ENCODE measurements at places on chromosomes 12 and 14. TPM values are rescaled to one million over a fixed set of nuclear protein-coding genes. Genes with fewer than 3 reads are reported as not detected.

- no peak for DNase-seq
These were observed 439.0 kb downstream of the NRXN3 start for GRCh38 chr14:78608998-78609787.

DNA sequence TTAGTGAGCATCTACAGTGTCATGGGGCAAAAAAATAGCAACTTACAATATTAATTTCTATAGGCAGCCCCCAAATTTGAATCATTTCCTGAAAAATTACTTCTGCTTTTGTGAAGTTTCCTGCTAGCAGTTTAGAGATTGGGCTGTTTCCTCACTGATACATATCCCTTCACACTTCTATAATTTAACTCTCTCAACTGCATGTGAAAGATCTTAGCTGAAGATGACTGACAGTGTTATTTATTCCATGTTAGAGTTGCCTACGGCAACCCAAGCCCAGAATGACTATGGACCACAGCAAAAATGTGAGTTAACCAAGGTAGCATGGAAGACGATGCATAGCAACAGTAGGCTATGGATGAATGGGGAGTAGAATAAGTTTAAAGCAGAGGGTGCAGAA, at the start of gene KLRG1:
Gene KLRG1 (plus strand): TSS at position 134 of the 400 bp plus-strand sequence. CDS start 90 bp downstream, at position 224.
- no peak for DNase-seq

- DNase-seq: no peak
These were observed 176.7 kb downstream of the PAH start for GRCh38 chr12:102740141-102740955.

DNA sequence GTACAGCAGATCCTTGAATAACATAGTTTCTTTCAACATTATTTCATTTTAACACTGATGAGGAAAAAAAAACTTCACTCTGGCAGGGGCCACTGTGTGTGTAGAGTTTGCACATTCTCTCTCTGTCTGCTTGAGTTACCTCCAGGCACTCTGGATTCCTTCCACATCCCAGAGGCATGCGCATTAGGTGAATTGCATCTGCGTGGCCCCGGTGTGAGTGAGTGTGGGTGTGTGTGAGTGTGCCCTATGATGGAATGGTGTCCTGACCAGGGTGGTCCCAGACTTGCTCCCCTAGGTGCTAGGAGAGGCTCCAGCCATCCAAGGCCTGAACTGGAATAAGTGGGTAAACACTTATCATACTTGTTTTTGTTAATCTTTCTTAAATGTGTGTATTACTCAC, 90.6 kb upstream of the LRIG3 start:
- DNase-seq: no peak

DNA sequence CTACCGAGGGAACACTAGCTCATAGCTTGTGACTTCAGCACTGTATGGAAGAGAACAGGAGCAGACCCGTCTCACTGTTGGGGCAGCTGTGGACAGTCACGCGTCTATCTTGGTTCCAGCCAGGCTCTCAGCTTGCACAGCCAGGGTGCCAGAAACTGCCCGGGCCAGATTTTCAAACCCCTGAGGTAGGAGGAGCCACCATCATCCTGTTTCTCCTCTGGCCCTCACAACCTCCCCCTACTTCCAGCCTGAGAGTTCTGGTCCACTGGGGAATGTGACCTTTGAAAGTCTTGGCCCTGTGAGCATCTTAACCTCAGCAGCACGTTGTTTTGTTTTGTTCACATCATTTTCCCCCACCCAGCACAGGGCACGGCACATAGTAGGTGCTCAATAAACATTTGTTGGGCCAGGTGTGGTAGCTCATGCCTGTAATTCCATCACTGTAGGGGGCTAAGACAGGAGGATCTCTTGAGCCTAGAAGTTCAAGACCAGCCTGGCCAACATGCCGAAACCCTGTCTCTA, 50.4 kb downstream of the PSMA6 start:
- no peak for DNase-seq

- DNase-seq: no peak
These were observed 620 bp upstream of the NID2 start for GRCh38 chr14:52069307-52070050.

- DNase-seq: no peak
These were observed 890.9 kb downstream of the VRK1 start for GRCh38 chr14:97687944-97688630.

DNA sequence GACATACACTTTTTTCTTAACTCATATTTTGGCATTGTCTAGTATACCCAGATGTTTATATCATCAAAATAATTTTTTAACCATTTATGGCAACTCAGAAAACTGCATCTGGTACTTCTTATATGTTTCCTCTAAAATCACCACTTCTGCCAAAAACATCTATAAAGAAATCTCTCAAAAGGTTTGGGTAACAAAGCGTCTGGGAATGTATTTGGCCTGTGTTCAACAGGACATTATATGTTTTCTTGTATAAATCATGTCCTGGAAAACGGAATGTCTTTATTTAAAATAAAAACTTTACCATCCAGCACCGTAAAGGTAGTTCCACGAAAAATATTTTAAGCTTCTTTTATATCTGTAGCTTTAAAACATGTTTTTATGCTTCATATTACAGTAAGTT, 36.1 kb upstream of the FBLN5 start:
- no peak for DNase-seq

DNA sequence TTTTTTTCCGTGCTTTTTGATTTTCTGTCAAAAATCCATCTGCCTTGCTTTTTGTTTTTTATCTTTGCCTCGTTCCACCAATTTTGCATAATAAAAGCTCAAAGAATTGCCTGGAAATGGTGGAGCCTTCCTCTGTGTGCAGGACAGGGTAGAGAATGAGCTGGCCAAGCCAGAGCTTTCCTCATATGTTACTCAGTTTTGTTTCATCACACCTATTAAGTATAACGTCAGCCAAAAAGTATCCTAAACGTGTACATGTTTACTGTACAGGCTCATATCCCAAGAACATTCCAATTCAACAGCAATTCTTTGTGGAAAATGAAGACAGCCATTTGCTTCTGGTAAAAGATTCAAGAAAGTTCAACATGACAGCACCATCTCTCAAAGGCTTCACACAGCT, 191.2 kb upstream of the LMNTD1 start:
- DNase-seq: no peak

DNA sequence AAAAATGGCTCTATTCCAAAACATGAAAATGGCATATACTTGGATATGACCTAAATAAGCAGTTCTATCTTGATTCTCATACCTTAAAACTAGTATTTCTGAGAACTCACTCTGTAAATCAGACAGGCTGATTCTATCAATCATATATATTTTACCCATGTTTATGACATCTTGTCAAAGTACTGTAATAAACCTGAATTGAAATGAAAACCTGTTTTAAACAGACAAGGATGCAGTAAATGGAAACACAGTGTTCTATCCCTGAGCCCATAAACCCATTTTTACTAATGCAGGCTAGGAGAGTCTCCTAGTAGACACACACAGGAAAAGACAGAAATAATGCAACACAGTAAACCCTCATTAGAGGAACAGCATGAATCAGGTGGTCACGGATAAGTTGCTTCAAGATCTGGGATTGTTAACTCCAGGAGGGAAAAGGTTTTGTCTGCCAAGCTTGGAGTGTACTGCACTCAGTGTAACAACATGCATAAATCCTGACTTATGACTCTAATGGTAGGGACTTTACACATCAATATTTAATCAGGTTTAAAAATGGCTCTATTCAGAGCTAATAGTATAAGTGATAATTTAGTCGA, 93.6 kb upstream of the CPNE8 start:
- peak; percentile 10 for DNase-seq

DNA sequence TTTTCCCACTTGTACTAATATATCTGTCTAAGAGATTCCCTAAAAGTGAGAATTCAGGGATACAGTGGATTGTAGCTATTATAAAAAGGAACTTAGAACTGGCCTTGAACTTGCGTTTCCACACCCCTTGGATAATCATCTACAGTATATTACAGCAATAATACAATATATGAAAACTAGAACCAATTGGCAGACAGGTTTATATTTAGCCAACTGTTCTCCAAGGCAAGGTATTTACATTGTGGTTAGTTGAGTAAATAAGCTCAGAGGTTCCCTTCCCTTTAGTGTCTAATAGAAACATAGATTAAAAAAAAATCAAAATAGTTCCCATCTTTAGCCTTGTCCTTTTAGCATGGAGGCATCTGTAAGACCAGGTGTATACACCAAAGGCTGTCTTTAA, 42.1 kb downstream of the LIMA1 start:
- DNase-seq: no peak

GRCh38 chr14:75717729-75718128, 56.7 kb downstream of the TTLL5 start:
- DNase-seq: no peak

DNA sequence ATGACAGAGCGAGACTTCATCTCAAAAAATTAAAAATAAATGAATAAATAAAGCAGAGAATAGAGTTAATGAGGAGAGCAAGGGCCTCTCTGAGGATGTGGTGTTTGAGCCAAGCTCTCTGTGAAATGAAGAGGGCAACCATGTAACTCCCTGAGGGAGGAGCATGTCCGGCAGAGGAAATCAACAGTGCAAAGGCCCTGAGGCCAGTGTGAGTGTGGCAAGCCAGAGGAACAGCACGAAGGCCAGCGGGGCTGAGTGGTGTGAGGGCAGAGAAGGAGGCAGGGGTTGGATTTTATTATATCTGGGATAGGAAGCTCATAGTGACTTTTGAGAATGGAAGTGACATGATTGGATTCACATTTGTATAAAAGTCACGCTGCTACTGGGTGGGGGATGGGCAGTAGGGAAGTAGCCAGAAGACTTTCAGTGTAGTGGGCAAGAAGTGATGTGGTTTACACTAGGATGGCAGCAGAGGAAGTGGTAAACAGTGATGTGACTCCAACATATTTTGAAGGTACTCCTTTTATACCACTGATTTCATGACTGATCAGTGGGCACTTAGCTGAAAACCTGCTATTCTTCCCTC, 10.3 kb upstream of the LRP1-AS start:
- no peak for DNase-seq

DNA sequence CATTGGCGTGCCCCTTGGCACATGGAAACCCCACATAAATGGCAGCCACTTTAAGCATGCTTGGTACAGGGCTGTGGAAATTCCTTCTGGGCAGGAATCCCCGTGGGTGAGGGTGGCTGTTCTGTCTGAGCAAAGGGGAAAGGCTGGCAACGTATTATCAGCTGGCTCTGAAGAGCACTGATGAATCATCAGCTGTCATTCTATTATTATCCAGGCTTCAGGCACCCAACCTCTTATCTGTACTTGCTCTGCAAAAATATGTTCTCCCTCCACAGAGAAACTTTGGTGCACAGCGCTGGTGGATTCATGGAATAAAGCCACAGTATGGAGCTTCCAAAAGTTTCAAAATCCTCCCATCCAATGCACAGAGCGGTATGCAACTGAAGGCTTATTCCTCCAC, 167.1 kb downstream of the TBX5 start:
- no peak for DNase-seq

DNA sequence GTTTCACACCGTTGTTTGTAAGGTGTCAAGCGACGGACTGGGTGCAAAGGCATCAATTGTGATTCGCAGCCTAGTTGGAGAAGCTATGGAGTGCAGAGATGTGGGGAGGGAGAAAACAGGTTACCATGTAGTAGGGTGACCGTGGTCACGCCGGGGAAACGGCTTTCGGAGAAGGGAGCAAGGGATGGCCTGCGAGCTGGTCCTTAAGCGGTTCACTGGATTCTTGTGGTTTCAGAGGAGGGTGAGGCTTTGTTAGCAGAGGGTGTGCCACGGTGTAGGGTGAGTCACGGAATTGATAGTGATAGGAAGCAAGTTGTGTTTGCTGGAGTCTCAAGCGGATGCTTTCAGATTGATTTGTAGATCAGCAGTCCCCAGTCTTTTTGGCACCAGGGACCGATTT, 2.3 kb downstream of the PIWIL1 start:
- DNase-seq: no peak

- no peak for DNase-seq
These were observed 28.6 kb upstream of the CACNA2D4 start for GRCh38 chr12:1947081-1947480.

- DNase-seq: no peak
These were observed 134.4 kb upstream of the FGD4 start for GRCh38 chr12:32264961-32265360.

- no peak for DNase-seq
These were observed 177.4 kb upstream of the HIF1A start for GRCh38 chr14:61517911-61518384.

- no peak for DNase-seq
These were observed 5.7 kb downstream of the TMEM121 start for GRCh38 chr14:105531894-105532623.

- DNase-seq: no peak
These were observed 611.0 kb downstream of the FSCB start for GRCh38 chr14:43896044-43896443.

DNA sequence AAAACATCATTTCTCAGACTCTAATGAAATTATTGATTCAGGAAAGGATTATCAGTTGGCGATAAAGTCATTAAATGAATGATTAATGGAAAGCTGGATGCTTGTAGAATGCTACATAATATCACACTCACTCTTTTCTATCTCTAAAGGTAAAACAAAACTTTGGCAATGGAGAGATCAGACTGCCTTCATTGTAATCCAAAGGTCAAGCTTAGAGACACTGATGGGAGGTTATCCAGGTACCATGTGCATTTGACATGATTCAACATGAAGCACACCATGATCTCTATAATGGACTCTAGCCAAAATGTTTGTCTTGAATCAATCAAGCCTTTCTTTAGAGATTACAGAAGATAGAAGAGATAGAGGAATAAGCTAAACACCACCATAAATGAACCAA, 110.1 kb upstream of the USP44 start:
- no peak for DNase-seq

- no peak for DNase-seq
These were observed 398.4 kb downstream of the NUAK1 start for GRCh38 chr12:105740369-105740768.

The WNT1 gene
- not detected for total RNA-seq

The CELA1 gene
- total RNA-seq: not detected

The IFNG-AS1 gene
- not detected for total RNA-seq

The NELL2 gene
- total RNA-seq: 3.5 TPM

The POTEG gene
- total RNA-seq: not detected

The ADAM21 gene
- total RNA-seq: 0.08 TPM

The TEX22 gene
- total RNA-seq: 0.27 TPM

The ITGB7 gene
- 0.75 TPM for total RNA-seq

The ISCU gene
- 134 TPM for total RNA-seq

The SLC6A15 gene
- total RNA-seq: 14.9 TPM

The PPP1R1A gene
- 3.4 TPM for total RNA-seq

The GPR132 gene
- 1.9 TPM for total RNA-seq

The ACVRL1 gene
- 4.7 TPM for total RNA-seq

The PWP1 gene
- total RNA-seq: 83.6 TPM

The PPP1R36 gene
- total RNA-seq: 0.75 TPM

The NANOG gene
- total RNA-seq: not detected

The CEP170B gene
- 51.9 TPM for total RNA-seq

The CYP46A1 gene
- not detected for total RNA-seq
